ENCODE measurements at places on chromosomes 5 and 9.

DNA sequence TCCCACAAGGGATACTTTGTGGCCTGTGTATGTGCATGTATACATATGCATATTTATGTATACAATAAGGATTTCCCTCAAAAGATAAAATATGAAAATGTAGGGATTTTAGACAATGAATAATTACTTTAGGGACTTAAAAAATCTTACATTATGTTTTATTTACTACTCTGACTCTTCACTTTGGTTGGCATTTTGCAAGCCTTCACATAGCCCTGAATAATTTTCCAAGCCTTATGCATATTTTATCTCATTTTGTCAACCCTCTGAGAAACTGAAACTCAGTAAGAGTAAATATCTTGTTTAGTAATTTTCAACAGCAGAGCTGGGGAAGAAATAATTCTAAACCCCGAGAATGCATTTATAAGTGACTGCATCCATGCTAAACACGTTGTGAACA is 153.0 kb upstream of the SLC24A2 start:
- DNase-seq, result no peak

- no peak for DNase-seq
These were observed 371.0 kb downstream of the PRELID2 start for GRCh38 chr5:145464171-145464570.

- no peak for DNase-seq
These were observed 4.3 kb upstream of the SPOCK1 start for GRCh38 chr5:137503456-137503855.

GRCh38 chr5:62212648-62213047 is 93.4 kb upstream of the KIF2A start:
- peak; percentile 16 for DNase-seq

- no peak for DNase-seq
These were observed 26.9 kb downstream of the PRLR start for GRCh38 chr5:35203403-35203802.

GRCh38 chr5:91269198-91269597 is 113.9 kb downstream of the ARRDC3 start:
- no peak for DNase-seq

DNA sequence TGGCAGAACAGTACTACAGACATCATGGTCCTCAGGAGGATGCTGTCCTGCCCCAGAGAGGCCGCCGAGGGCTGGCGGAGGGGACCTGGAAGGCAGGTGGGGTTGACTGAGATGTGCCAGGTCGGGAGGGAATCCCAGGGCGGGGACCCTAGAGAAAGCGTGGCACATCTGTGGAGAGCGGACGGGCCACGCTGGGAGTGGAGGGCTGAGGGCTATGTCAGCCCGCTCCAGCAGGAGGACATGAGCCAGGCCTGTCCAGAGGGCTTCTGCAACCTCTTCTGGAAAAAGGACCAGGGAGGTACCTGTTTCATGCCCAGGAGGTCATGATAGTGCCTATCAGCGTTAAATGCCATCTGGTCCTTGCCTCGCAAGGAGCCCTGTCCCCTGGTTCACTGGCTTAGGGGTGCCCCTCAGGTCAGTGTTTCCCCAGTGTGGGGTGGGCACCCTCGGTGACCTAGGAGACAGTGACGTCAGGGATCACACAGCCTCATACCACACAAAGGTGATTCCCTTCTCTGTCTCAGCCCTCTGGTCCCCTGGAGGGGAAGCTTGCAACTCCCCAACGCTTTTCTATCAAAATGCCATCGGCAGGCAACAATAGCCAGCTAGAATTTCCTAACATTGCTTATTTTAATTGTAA is 103.6 kb upstream of the IER5L start:
- DNase-seq, result no peak

- DNase-seq, result no peak
These were observed 135.8 kb downstream of the RPS23 start for GRCh38 chr5:82142217-82142841.

- no peak for DNase-seq
These were observed 255.3 kb downstream of the SYK start for GRCh38 chr9:91056917-91057316.

DNA sequence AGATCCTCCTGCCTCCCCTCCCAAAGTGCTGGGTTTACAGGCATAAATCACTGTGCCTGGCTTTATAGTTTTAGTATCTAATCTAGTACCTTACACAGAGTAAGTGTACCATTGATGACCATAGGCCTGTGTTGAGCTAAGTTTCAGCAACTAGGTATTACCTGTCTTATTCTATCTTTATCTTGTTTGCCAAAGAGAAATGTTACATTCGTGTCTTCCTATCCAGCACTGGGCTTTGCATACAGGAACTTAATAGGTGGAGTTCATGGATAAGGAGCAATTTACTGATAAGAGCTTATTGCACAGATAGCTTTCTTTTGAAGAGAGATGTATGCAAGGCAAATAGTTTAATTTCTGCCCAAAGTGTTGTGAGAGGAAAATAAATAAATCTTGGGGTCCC is 30.5 kb downstream of the TXNDC8 start:
- DNase-seq, result no peak

DNA sequence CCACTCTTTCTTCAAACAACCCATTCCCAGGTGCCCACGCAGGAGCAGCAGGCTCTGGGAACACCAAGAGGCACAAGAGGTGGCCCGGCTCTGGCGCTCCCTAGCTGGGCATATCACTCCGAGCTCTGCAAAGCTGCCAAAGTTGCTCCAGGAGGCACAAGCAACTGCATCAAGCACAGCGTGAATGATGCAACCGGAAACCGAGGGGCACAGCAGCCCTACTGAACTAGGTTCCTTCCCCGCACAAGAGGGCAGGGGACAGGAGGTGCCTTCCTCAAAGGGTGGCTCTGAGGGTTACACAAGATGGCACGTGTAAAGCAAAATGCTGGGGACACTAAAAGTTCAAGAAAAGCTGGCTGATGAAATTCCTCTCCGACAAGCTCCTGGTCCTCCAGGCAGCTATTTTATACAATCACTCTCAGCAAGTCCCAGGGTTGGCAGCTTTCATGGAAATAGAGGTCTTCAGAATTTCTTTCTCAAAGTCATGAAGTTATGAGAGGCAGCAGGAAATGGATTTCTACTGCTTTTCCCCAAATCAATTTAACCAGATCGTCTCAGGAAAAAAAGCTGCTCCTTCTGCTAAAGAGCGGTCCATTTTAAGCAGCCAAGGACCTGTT is 22.9 kb downstream of the PSMB7 start:
- DNase-seq, result no peak

- peak; percentile 5 for DNase-seq
These were observed 477.8 kb downstream of the CCDC171 start for GRCh38 chr9:16030528-16031185.

DNA sequence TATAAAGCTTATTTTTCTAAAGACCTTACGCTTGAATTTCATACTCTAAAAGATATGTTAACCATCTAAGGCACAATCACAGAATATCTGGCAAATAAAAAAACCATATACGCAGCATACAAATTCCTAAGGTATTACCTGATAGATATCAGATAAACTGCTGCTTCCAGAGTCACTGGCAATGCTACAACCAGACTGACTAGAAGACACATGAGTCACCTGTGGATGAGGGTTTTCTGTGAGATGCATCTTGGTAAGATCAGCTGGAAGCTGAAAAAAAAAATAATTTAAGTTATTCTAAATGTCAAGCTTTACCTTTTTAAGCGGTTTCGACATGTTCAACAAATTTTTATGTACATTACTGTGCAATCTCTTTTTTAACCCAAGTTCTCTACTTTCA is 113.8 kb downstream of the RAPGEF6 start:
- DNase-seq, result no peak

DNA sequence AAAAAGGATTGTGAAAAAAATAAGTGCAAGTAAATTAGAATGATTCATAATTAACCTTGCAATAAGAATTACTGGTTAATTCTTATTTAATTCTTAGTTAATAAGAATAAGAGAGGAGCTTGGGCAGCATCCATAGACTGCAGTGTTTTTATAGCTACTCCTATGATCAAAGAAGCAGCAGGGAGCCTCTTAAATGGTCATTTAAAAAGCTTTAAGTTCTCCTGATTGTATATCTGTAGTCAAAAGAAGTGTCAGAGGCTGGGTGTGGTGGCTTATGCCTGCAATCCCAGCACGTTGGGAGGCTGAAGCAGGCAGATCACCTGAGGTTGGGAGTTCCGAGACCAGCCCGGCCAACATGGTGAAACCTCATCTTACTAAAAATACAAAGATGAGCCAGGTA is 14.4 kb downstream of the ACER2 start:
- no peak for DNase-seq

DNA sequence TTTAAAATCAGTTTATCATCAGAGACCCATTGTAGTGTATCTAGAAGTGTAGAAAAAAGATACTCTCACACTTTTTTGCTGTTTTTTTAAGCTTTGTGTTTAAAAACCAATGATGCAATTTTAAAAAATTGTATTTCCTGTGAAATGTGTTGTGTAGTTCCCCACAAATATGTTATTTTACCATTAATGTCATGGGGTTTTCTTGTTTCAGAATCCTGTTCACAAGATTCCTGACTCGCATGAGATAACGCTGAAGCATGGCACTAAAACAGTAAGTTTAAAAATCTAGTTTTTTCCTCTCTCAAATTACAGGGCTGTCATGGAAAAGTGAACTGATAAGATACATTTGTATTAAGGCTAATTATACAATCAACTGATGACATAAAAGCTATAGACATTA is 58.6 kb downstream of the WDR70 start:
- DNase-seq, result no peak

DNA sequence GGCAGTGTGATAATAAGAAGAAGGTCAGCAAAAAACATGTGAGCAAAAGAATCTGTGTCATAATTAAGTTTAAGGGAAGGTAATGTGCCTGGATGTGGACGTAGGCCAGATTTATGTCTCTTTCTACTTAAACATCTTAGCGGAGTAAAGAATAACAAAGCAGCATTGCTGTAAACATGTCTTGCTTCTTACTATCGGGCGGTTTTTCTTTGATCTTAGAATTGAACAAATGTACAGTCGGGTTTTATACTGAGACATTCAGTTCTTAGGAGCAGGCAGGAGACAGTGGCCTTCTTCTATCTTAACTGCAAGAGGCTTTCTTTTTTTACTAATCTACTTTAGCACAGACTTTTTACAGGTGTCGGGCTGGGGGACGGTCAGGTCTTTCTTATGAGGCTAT is 40.4 kb upstream of the FLT4 start:
- no peak for DNase-seq

- no peak for DNase-seq
These were observed 47.1 kb downstream of the SH3RF2 start for GRCh38 chr5:145983446-145983845.

GRCh38 chr9:20788526-20789451 is 104.7 kb downstream of the FOCAD start:
- DNase-seq, result no peak

DNA sequence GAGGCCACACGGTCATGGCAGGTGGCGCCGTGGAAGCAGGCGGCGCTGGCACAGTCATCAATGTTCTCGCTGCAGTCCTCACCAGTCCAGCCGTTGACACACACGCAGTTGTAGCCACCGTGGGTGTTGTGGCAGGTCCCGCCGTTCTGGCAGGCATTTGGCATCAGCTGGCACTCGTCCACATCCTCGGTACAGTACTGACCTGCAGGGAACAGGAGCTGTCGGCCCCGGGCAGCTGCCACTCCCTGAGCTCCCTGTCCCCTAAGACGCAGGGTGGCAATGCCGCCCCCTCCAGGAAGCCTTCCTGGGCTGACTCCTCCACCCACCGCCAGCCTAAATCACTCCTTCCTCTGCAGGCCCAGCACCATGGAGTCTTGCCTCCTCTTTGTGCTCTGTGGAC is 27.2 kb downstream of the NOTCH1 start:
- DNase-seq, result no peak

- DNase-seq, result no peak
These were observed 64.5 kb upstream of the TGFBR1 start for GRCh38 chr9:99040251-99040900.

DNA sequence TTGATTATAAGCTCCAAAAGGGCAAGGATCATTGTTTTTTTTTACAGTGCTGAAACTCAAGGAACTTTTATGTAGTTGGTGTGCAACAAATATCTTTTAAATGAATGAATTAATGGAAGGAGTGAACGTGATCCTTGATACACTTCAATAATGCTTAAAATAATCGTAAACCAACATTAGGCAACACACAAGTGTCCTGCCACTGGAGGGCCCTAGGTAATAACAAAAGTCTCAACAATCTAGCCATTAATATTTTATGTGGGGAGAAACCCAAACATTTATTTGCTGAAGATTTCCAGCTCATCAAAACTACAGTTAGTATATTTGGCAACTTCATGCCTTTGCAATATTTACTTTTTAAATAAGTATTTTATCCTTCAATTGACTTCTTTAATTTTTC is 309.0 kb upstream of the FBXL7 start:
- DNase-seq, result no peak

DNA sequence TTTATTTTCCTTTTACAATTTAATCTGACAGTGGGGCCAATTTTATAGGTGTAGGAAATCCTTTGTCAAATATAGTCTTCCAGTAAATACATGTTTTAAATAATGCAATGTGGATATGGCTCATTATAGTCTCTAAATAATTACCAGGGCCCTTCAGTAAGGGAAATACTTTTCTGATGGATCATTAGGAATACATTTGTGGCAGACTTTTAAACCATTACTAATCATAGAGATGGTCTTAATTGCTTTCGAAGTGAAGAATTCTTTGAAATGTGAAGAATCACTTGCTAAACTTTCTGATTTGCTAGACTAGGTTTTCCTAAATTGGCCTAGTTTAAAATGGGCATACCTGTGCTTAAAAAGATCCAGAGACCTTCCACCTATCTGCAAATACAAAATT is 105.6 kb upstream of the ELL2 start:
- DNase-seq, result no peak

- DNase-seq, result no peak
These were observed 45.1 kb downstream of the TTC1 start for GRCh38 chr5:160054047-160054446.

DNA sequence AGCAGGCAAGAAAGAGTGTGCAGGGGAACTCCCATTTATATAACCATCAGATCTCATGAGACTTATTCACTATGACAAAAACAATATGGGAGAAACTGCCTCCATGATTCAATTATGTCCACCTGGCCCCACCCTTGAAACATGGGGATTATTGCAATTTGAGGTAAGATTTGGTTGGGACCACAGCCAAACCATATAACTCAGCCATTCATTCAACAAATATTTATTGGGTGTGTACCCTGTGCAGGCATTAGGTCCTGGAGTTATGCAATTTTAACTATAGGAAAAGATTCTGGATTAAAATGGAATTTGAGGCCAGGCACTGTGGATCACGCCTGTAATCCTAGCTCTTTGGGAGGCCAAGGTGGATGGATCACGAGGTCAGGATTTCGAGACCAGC is 124.2 kb upstream of the GAS1 start:
- DNase-seq, result no peak

DNA sequence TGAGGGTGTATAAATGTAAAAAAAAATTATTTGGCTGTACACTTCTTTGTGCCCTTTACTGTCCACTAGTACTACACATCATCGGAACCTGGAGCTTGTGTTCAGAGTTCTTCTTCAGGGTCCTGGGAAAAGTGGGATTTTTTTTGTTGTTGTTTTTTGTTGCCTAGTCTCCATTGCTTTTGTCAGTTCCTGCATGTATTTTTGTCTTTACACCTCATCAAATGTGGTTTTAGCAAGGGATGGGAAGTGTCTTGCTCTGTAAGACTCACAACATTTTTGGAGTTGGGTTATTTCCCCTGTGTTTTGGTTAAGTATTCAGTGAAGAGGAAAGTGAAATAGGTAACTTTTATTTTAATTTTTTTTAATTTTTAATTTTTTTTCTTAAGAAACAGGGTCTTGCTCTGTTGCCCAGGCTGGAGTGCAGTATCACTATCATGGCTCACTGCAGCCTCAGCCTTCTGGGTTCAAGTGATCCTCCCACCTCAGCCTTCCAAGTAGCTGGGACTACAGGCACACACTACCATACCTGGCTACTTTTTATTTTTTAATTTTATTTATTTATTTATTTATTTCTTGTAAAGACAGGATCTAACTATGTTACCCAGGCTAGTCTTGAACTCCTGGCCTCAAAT is 40.7 kb downstream of the GARNL3 start:
- no peak for DNase-seq
